ENCODE measurements at places on chromosomes 6 and 20.

- no peak for DNase-seq
Observed at GRCh38 chr6:17179530-17180073, 77.8 kb downstream of the STMND1 start.

DNA sequence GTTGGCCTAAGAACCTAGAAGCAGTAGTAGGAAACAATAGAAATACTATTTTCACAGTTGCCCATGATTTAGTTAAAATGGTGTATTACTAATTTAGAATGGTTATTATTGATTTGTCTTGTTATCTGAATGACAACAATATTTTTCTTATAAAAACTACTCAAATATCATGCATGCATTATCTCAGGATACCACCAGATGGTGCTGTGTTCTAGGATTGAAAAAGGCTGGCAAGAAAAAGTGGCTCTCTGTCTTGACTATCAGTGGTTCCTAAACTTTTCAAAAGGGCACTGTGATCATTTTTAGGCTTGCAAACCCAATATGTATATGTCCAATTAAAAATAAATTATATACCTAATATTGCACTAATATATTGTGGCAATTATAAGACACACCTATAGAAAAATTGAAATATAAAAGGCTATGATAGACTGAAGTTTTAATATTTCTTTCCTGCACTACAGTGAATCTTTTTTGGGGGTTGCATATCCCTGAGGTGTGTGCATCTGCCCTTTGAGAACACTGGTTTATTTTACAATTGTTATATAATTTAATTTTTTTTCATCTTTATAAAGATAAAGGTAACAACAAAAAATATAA, 131.7 kb upstream of the MLIP start:
- DNase-seq, result no peak

- no peak for DNase-seq
Observed at GRCh38 chr20:347317-347639, 367 bp downstream of the NRSN2 start.

GRCh38 chr6:113647143-113647889, 209.8 kb upstream of the MARCKS start:
- DNase-seq, result no peak

DNA sequence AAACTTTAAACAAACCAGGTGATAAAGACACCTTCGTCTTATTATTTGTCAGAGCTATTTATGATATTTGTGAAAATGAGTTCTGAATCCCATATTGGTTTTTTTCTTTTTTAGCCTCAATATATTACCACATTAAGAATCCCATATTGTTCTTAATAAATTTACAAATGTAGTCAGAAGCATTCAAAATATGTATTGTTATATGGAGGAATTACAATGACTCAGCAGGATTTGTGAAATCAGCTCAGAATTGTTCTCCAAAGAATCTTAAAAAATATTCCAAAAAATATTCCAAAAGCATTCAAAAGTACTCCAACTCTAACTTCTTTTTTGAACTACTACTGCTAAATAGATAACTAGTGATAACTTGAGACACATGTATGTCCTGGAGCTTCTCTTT, 6.5 kb upstream of the ZNF343 start:
- DNase-seq, result no peak

GRCh38 chr20:10671221-10671918, 2.4 kb downstream of the JAG1 start:
- DNase-seq, result peak; percentile 92

- no peak for DNase-seq
Observed at GRCh38 chr6:101444717-101445116, 51.2 kb downstream of the GRIK2 start.

DNA sequence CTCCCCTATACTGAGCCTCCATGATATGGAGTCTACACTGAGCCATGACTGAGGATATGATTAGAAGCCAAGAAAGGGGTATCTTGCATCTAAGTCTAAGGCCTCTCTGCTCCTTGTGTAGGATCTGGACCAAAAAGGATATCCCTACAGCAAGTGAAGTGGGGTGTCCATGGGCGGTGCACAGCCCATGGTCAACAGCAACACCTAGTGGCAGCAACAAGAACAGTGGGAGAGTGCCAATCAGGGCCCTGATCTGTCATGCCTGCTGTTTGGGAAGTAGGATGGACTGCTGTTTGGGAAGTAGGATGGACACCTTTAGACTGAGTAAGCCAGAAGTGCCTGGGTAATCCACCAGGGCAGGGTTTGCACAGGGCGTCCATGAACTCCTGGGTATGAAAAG, 22.4 kb downstream of the PTGIS start:
- no peak for DNase-seq

DNA sequence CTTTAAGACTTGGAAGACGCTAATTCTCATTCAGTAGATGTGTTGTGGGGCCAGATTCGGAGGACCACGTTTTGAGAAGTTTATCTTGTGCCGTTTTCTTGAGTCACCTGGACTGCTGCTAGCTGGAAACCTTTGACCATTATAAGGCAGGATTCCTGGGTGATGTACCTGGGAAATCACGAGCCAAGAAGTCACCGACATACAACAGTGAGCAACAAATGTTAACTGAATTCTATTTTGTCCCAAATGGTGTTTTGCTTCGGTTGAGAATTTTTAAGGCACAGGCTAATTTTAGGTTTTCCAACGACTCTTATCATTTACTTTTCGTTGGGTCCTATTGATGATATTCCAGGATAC, 93.4 kb upstream of the BTN3A2 start:
- no peak for DNase-seq

DNA sequence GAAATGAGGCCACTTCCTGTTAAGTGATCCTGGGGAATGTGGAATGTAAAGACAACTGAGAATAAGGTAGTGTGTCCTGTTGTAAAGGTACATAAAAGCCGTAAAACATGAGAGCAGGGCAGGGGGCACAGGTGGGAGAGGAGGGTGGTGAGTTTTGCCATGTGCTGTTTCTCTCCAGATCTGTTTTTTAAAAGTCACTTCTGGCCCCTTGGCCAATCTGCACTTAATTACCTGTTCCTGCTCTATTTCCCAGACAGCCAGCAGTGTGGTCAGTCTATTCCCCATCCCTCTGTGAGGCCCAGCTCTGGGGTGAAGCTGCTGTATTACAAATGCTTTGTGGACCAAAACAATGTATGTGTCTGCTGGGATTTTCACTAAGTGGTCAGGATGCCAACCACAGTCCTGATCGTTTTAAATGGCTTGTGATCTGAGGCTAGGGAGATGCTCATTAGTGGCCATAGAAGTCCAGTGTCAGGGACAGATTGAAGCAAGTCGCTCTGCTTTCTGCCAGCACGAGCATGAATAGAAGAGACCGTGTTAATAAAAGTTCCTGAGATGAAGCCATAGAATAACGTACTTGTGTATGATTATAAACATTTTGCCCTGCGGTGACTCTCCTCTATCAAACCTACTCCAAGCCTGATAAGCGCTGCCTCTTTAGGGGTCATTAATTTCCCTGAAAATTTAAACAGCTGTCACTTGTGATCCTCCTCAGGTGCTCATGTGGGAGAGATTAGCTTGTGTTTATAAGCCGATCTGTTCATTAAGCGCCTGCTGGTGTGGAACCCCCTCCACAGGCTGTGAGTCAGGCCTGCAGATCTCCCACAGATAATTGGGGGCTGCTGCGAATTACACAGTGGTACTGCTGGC, 111.8 kb upstream of the CENPW start:
- no peak for DNase-seq
